ENCODE measurements at places on chromosomes 6 and 20. TPM values are rescaled to one million over a fixed set of nuclear protein-coding genes. Genes with fewer than 3 reads are reported as not detected.

The BRD2 gene
- 188 TPM for total RNA-seq

The WFDC2 gene
- 4.1 TPM for total RNA-seq

The SMLR1 gene
- total RNA-seq, result not detected

The SRMS gene
- total RNA-seq, result not detected

The ENPP4 gene
- 22.0 TPM for total RNA-seq

The DEFB124 gene
- total RNA-seq, result 1.8 TPM

The HEY2 gene
- 4.3 TPM for total RNA-seq

The TENT5A gene
- 24.2 TPM for total RNA-seq

The CD93 gene
- total RNA-seq, result 81.0 TPM

The TMEM217 gene
- total RNA-seq, result 1.6 TPM

The PPP1R14C gene
- 0.27 TPM for total RNA-seq

The TOX2 gene
- 2.1 TPM for total RNA-seq

The PSMB9 gene
- 41.1 TPM for total RNA-seq

All from sciatic nerve (tissue), 2 donors.